NCI-H187 treated with DMSO at 0.1 percent for 48 hours (cell line): ENCODE measurements at places on chromosomes 1 and 21.

- DNase-seq = no peak
Observed at GRCh38 chr21:25054689-25055088, 552.6 kb downstream of the MRPL39 start.

DNA sequence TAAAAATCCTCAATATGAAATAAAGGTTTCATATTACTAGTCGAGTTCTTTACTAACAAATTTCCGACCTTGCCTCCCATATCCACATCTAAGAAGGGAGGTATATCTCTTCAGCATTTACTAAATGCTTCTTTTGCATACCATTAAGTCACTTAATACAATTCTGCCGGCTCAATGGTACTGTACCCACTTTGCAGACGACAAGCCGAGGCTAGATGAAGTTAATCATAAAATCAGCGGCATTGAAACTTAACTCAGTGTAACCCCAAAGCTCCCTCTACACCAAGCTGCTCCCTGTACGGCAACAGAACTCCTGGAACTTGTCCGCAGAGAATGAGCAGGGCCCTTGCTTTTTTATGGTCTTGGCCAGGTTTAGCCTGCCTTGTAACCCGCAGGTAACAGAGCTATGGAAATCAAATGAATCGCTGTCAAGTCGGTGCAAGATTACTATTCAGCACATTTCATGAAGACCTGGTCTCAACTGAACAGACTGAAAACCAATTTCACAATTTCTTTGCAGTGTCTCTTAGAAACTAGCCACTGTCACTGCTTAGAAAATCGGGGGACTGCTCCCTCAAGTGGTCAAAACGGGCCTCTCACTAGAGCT lies 738 bp downstream of the INTS7 start:
- DNase-seq = no peak

DNA sequence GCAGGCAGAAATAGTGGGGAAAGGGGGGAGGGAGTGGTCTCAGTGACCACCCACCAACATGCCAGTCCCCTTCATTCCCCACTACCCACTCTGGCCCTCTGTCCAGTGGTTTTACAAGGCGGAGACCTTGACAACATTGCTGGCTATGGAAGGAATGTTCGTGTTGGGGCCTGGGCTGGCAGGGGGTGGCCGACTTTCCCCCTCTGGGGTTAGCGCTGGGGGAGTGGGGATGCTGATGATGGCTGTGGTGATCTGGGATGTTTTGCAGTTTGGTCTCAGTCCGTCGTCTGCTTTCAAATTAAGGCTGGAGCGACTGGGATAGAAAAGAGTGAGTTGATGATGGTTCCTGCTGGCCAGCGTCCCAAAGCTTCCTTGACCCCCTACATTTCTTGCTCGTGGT lies 20.3 kb downstream of the DDX20 start:
- DNase-seq = no peak

DNA sequence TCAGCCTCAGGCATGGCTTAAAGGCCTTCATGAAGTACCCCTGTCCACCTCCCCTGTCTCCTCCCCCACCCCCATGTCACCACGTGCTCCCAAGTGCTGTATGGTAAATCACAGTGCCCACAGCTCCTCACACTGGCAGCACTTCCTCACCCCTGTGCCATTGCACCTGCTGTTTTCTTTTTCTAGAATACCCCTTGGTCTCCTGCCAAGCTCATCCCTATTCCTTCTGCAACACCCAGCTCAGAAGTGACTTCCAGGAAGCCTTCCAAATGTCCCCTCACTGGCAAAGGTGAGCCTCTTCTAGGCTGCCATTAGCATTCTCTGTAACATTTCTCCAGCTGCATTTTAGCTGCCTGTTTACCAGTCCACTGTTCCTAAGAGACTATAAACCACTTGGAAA lies 9.4 kb downstream of the AKNAD1 start:
- DNase-seq = no peak
